ENCODE measurements at places on chromosomes 3 and 15.

DNA sequence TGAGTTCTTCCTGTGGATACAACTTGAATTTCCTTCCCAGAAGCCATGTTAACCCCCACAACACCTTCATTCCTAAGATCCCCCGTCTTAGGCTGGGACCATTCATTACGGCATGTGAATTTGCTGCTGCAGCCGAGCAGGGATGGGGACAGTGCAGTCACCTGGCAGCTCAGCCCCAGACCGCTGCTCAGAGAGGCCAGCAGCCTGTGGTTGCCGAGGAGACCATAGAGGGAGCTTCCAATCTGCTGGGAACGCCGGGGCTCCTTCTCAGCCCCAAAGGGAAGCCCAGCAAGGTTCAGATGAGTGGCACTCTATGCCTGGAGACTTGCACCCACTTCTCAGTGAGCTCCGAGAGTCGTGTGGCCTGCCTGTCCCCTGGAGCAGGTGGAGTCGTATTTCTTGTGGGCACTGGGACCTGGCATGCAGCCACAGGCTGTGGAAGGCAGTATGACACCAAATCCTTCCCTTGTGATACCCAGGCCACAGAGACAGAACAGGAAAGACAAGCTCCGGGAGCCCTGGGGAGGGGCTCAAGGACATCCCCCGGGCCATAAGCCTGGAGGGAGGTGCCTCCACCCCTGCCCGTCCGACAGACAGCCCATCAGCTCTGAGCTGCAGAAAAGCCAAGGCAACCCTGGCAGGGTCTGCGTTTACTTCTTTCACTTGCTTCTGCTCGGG, 167.3 kb downstream of the FAM43A start:
- DNase-seq, result no peak

DNA sequence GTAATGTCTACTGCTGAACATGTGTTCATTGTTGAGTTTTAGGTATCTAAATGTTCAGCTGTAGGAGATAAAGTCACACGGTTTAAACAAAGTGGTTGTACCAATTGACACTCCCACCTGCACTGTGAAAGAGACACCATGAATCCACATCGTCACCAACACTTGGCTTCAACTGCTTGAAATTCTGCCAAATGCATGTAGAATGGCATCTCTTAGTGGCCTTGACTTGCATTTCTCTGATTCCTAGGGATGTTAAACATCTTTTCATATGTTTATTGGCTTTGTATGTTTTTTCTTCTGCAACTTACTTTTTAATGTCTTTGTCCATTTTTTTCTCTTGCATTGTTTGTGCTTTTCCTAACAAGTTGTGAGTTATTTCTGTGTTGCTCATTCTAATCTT, 43.4 kb downstream of the RPLP1 start:
- no peak for DNase-seq

- DNase-seq, result peak; percentile 36
These were observed 43.9 kb downstream of the THBS1 start for GRCh38 chr15:39624806-39625205.

DNA sequence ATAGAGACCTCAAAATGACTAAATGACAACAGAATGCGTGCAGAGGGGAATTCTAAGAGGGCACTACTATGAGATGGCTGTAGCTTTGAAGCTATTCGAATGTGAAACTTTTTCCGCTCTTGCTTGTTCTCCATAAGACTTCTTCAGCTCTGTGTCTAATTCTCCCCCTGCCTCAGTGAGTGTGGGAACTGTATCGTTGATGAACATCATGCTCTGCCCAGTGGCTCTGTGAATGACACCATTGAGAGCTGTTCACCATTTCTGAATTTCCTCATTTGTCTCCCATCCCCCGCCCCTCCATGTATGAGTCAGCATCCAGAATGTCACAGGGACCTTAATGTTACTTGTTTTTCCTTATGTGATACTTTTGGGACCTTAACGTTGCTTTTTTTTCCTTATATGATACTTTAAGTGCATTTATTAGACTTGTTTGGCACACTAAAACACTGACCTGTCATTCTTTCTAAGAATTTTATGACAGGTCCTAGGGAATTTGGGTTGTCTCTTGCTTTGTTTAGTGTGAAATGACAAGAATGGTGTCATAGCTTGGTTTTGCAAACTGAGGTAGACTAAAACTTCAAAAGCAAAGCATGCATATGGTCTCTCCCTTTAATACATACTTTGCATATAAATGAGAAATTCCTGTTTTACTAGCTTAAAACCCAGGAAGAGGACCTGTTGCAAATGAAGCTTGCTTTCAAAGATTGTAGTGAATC, 99.6 kb downstream of the FNDC3B start:
- DNase-seq, result no peak

- DNase-seq, result no peak
These were observed 479.0 kb downstream of the RAP2B start for GRCh38 chr3:153640689-153641665.

GRCh38 chr3:105845488-105845887, 23.3 kb downstream of the CBLB start:
- no peak for DNase-seq

DNA sequence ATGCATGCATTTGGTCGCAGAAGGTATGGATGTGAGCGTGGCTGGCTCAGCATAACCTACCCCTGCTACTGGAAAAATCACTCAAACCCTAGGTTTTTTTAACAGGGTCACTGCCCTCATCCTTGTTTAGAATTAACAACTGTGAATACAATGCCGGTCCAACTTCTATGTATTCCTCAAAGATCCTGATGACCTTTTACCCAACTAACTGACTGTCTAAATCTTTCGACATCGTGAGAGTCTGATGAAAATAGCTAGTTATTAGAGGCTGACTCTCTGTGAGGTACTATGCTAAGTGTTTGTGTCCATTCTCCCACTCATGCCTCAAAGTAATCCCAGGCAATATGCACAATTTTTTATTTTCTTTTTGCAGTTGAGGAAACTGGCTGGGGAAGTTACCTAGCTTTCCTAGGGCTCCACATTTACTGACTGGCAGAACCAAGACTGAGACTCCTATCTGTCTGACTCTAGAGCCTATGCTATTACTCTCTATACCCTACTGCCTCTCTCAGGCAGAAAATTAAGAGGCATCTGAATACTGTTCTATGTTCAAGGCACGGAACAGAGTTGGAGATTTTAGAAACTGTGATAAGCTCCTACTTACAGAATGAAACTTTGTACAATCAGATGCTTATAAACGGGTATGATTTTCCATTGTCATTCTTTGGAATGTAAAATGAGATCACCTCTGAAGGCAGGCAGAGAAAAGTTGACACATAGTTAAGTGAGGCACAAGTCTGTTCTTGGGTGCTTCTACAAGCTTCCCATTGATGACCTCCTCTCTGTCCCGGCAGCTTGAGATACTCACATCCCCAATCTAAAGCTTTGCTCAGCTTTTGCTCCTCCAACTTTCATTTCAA, 56.4 kb downstream of the FILIP1L start:
- no peak for DNase-seq

- no peak for DNase-seq
These were observed 52.3 kb downstream of the NCEH1 start for GRCh38 chr3:172658344-172659245.

DNA sequence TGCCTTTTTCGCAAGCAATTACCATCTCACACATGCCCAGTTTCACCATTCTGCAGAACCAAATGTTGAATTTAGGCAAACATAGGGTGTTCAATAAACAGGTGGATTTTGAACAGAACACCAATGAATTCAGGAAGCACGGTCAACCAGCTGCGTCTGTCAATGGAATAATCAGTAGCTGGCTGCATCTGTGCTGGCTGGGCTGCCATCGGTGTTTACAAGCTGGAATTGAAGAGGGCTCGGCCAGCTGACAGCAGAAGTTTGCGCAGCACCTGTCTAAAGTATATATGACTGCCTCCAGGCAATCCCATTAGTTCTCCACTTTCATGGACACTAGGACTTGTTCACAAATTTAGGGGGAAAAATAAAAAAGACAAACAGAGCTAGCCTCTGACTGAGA, 996.4 kb upstream of the CFAP20DC start:
- no peak for DNase-seq

DNA sequence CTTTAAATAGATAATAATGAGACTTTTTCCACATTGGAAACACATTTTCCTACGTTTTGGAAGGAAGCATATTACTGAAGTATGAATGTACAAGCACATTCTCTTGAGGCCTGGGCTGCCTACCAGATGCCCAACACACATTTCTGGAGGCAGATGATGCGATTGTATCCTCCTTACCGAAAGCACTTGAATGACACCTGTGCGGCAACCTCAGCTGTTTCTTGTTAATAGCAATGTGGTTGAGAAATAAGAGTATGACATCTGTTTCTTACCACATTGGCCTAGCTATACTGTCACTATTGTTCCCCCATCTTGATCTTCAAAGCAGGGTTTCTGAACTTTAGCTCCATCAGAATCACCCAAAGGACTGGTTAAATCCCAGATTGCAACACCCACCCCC, 84.8 kb downstream of the ARPP21 start:
- DNase-seq, result no peak

- DNase-seq, result no peak
These were observed 585 bp downstream of the CSK start for GRCh38 chr15:74782259-74783071.

- DNase-seq, result no peak
These were observed 8.8 kb upstream of the B3GNT5 start for GRCh38 chr3:183244219-183244618.

- DNase-seq, result no peak
These were observed 333.7 kb downstream of the ROBO2 start for GRCh38 chr3:77373619-77374018.

GRCh38 chr3:64176461-64176996, 48.7 kb downstream of the PRICKLE2 start:
- no peak for DNase-seq

DNA sequence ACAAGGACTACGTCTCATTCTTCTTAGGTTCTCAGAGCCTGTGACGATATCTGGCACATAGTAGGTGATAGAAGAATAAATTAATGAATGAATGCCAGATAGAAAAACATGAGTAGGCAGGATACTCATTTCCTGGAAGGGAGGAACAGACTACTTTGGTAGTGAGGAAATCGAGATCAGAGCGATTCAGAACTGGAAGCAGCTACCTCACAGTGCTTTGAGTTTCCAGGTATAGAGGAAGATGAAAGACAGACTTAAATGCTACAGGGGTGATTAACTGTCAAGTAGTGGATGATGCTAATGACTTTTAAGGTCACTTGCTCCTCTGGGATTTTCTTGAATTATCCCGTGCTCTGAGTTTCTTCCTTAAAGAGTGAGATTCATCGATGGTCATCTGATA, 951.5 kb upstream of the CFAP20DC start:
- DNase-seq, result no peak

- no peak for DNase-seq
These were observed 4.2 kb downstream of the ABTB1 start for GRCh38 chr3:127676921-127677351.

DNA sequence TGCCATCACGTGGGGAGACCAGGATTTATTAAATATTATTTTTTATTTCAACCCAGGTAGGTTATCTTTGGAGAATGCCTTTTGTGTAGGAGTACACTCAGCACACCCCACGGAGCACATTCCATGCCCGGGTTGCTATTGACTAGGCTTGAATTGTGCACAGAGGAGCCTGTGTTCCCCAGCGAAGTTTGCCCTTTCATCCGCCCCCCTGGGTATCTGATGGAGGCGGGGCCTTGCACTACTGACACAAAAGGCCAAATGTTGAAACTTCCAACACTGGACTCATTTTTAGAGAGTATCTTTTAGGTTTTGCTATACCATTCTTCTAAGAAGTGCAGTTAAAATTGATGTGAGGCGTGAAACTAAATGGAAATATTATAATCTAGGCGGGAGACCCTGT, 39.3 kb upstream of the PPP4R2 start:
- no peak for DNase-seq

DNA sequence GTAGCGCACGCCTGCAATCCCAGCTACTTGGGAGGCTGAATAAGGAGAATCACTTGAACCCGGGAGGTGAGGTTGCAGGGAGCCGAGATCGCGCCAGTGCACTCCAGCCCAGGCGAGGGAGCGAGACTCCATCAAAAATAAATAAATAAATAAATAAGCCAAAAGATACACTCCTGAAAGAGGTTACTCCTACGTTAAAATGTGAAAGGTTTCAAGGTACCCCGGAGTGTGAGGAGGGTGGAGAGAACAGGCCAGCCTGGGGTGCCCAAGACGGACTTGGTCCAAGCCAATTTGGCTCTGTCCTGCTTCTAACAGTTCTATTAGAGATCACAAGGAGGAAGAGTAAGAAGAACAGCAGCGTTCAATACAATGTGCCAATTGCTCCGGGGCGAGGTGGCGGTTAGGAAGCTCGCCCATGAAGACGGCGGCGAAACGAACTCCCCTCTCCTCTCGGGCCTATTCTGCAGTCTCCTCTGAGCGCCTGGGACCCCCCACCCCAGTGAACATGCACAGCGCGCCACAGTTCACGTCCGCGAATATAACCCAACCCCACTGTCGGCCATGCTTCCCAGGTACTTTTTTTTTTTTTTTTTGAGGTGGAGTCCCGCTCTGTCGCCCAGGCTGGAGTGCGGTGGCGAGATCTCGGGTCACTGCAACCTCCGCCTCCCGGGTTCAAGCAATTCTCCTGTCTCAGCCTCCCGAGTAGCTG, 942 bp downstream of the ELP6 start:
- no peak for DNase-seq

GRCh38 chr3:149442851-149443544, 31.5 kb upstream of the TM4SF4 start:
- DNase-seq, result no peak

DNA sequence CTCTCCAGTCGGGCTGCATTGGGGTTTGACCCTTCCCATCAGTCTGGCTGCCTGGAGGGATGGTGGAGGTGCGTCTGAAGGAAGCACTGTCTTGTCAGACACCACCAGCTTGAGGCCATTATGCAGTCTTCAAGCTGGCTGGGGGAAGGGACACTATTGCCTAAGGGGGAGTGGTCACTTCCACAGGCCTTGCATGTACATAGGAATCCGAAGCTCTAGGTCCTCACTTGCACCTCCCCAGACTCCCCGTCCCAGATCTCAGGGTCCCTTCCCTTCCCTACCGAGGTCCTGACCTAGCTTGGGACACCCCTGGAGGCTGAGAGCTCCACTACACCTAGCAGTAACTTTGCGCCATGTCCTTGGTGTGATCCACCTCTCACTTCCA, 48.6 kb upstream of the KLF13 start:
- DNase-seq, result no peak
